Panc1 (cell line): ENCODE measurements at places on chromosomes 4 and X.

- no peak for DNase-seq
Observed at GRCh38 chr4:6529021-6529420, 46.0 kb upstream of the MAN2B2 start.

DNA sequence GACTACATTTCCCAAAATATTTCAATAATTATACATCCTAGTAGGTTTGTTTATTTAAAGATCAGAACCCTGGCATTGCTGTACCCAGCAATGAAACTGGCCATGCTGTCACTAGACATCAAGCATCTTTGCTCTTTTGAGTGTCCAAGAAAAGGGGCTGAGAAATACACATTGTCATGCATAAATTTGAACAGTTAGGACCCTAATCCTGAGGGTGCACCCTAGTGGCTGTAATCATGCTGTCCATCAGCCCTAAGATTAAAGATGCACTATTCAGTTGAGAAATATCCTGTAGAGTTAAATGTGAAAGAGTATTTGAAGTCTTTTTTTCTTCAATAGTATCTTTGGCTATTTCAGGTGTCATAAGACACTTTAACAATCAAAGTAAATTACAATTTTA lies 108.8 kb downstream of the NFKB1 start:
- DNase-seq = no peak

- DNase-seq = no peak
Observed at GRCh38 chr4:53421791-53422190, 44.4 kb downstream of the FIP1L1 start.

DNA sequence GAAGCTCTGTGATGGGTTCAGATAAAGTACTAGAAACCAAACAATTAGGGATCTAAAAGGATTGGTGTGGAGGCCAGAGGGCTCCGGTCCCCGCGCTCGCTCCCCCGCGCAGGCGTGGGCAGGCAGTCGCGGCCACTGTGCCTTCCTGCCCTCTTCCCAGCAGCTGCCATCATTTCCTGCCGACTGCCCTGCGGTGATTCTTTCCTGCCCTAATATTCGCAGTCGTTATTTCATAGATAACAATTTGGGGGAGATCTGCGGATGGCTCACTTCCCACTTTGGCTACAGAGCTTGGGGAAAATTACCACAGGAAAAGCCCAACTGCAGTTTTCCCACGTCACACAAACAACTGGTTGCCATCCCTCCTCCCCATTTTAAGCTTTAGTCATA lies 2.2 kb downstream of the GRIA2 start:
- DNase-seq = no peak

- peak; percentile 62 for DNase-seq
Observed at GRCh38 chrX:37871626-37872302, 24.4 kb upstream of the DYNLT3 start.
